ENCODE measurements at places on chromosomes 11 and 22.

DNA sequence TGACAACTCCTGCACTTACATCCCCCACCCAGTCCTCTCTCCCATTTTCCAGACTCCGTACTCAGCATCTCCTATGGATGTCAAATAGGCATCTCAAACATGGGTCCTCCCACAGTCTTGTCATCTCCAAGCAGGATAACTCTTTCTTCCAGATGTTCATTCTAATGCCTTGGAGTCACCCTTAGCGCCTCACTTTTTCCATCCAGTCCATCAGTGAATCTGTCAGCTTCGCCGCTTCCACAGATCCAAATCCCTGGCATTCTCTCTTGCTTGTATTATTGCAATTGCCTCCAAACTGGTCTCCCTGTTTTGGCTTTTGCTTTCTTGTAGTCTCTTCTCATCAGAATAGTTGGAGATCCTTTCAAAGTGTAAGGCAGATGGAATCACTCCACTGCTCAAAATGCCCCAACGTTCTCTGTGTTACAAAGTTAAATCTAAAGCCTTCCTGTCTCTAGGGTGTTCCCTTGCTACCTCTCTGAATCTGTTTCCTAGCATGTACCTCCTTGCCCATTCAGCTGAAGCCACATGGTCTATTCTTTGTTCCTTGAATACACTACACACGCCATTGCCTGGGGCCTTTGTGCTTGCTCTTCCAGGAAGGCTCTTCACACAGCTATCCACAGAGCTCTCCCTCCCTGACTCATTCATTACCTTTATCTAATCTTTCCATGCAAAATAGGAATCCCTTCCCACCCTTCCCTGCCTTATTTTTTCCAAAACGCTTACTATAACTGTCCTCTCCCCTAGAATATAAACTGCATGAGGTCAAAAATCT, 64.8 kb downstream of the UBASH3B start:
- peak; percentile 18 for DNase-seq

- no peak for DNase-seq
Observed at GRCh38 chr22:47298017-47298785, 535.8 kb downstream of the TBC1D22A start.

DNA sequence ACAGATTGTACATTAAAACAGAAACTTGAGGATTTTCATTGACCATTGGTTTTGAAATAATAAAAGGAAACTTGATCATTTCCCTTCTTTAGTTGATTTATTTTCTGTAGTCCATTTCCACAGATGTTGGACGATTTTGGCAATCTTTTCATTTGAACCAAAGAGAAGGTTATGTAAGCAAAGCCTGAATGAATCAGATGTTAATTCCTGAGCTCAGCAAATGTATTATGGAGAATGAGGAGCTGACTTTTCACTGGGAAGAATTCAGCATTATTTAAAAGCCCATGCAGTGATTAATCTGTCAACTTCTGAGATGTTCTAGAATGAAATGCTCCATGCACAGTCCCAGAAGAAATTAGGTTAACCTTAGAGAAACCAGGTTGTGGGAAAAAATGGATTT, 29.0 kb downstream of the ELMOD1 start:
- DNase-seq: no peak

DNA sequence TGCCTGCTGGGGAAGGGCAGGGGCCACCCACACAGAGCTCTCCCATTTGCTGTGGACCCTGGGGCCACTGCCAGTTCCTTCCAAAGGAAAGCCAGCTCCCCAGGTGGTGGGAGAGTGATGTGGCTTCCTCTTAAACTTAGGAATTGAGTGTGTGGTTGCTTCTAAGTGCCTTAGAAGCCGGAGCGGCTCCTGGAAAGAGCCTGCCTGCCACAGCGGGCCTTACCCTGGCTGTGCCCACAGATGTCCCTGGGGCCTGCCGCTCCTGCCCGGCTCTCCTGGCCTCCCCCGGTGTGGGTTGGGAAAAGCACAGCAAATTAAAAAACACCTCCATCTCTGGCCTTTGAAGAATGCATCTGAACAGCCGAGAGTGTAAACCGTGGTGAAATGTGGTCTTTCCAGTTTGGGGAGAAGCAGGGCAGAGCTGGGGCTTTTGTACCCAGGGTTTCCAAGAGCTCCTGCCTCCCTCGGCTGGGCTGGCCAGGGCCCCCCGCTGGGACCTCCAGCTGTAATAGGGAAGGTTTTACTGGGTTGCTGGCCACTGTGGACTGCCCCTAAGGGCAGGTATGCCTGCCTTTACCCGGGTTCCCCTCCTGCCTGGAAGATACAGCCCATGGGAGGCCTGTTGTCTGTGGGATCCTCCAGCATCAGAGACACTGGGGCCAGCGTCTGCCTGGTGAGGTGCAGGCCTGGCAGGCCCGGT, 30.2 kb downstream of the LRP5 start:
- DNase-seq: peak; percentile 72

DNA sequence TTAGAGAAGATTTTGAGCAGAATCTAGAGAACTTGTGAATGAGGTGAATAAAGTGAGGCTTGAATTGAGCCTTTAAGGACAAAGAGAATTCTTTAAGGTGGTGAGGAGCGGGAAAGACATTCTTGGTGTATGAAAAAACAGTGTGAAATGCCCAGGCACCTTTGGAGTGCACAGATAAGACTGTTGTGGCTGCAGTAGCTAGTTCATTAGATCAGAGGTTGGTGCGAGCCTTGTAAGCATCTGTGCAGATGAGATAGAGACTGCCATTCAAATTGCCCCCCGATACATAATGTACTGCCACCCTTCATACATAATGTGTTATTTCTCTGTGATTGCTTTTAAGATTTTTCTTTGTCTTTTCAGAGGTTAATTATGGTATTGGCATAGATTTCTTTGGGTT, 31.3 kb downstream of the ATXN10 start:
- DNase-seq: no peak

DNA sequence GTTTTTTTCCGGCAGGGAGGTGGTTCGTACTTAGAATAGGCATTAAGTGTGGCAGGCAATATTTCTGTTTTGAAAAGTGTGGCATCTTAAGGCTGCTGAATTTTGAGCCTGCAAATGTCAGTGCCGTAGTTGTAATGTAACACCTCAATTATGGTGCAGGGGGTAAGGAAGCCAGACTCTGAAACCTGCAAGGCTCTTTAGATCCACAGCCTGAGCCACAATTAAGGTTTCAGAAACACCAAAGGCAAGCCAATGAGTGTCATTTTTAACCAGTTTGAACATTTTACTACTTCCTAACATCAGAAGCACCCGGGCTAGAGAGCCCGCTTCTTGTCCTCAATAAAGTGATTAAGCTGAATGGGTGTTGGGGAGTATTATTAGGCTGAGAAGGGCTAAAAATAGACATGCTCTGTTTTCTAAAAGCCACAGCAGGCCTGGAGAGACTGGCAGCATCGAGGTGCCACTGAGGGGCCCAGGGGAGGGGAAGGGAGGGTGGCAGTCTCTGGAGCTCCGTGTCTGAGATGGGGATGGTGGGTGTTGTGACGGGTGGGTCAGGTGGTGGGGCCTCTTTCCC, 113.4 kb downstream of the ZBTB16 start:
- no peak for DNase-seq

DNA sequence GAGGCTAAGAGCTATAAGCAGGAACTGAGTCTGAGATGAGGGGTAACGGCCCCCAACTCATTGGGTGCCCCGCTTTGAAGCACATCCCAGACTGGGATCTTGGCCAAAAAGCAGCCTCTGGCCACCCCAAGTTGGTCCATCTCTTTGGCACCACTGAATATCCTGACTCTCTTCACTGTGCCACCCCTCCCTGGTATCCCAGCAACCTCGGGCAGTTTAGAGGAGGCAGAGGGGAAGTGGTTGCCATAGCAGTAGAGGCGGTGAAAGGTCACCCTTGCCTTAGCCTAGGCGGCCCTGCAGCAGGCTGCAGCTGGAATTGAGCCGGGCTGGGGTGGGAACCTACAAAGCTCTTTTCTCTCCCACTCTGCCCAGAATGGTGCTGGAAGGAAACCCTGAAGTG, 1.1 kb downstream of the PELI3 start:
- no peak for DNase-seq

- peak; percentile 88 for DNase-seq
Observed at GRCh38 chr11:10298342-10298741, 4.3 kb upstream of the SBF2 start.

DNA sequence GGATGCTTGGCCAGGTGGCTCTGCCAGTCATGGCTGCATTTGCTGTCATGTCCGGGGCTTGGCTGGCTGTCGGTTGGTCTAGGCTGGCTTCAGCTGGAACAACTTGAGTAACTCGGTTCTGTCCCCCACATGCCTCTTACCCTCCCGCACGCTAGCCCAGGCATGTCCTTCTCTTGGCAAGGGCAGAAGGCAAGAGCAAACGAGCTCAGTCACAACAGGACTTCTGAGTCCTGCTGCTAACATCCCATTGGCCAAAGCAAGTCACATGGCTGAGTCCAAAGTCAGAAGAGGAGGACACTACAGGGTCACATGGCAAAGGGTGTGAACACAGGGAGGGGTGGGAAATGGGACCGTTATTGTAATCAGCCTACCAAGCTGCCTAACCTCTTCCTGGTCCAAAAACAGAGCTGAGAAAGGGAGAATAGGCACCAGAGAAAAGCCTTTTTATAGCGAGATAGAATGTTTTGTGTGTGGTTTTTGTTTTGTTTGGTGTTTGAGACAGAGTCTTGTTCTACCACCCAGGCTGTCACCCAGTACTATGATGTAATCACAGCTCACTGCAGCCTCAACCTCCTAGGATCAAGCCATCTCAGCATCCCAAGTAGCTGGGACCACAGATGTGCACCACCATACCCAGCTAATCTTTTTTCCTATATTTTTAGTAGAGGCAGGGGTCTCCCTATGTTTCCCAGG, 81.9 kb downstream of the MN1 start:
- peak; percentile 68 for DNase-seq

GRCh38 chr22:26702906-26703830, 45.8 kb downstream of the MIAT start:
- peak; percentile 53 for DNase-seq

- no peak for DNase-seq
Observed at GRCh38 chr11:112902361-112903011, 58.7 kb upstream of the NCAM1 start.

DNA sequence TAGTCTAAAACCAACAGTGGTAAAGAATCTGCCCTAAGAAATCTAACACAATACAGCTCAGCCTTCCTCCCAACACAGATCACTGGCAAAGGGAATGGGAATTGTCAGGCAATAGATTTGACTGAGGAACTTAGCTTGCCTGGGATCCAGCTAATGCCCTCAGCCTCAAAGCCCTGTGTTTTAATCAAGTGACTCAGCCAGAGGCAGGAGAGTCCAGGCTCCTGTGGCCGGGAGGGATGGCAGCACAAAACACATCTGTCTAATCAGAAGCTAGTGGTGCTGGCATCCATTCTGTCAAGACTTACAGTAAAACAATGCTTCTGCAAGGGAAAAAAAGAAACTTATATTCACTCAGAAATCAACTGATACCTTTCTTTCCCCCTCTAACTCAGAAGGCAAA, 5.6 kb downstream of the SYTL2 start:
- peak; percentile 25 for DNase-seq

DNA sequence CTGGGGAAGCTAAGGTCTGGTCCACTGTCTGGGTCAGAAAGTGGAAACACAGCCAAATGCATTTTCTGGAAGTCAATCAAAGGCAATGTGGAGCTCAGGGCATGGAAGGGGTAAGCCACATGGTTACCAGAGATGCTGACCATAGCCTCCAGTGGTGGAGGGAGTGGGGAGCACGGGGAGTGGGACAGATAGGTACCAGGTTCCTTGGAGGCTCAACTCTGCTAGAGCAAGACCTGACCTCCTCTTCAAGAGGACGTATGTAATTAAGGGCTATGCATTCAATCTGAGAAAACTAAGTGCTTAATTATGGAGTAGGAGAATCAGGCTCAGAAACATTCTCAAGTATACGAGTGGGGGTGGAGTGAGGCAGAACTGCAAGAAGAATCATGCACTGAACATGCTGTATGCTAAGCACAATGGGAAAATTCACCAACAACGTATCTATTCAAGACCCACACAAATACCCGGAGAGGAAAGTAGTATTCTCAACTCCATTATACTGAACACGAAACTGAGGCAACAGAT, 65.2 kb upstream of the PHOX2A start:
- no peak for DNase-seq

GRCh38 chr22:19187716-19188563, 9.4 kb upstream of the SLC25A1 start:
- DNase-seq: no peak

DNA sequence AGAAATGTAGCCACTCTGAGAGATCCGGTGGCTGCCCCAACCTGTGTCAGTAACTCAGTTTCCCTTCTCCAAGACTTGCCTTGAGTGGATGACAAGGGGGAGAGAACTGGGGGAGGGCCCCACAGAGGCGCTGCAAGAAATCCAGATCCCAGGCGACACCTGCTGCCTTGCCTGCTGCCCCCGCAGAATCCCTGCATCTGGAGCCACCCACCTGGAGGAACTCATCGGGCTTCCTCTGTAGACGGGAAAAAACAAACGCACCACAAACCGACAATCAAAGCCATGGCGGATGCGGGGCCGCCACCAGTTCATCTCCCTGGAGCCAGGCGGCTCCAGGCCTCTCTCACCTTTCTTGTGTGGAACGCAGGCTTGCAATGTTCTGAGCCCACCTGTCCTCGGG, 40.2 kb downstream of the MACROD1 start:
- no peak for DNase-seq

DNA sequence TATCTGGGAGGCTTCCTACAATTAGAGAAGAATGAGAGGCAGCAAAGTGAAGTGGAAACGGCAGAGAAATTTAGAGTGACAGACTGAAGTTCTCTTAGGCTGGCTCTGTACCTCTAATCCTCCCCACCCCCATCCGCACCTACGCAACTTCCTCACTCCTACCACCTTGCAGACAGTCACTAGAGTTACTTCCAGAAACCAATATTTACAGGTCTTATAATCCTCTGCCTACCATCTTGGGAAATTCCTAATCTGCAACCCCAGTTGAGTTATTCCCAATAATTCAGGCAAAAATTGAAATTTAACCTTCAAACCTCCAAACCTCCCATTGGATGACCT, 71.7 kb downstream of the PAK1 start:
- no peak for DNase-seq

DNA sequence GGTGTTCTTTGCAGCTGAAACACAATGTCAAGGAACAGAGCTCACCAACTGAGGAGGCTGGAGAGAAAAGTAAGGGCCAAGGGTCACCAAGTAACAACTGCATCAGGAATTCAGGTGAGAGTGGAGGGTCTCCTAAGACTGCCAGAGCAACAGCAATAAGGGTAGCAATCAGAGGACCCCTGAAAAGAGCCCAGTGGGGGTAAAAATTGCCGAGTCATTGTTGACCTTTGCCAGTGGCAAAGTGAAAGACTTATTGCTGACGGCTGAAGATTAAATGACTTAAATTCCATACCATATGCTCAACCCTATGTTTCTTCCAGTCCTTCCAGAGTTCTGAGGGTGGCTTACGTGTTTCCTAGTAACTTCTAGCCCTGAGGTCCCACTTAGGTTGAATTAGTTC, 51.9 kb upstream of the ARHGAP42 start:
- no peak for DNase-seq

- DNase-seq: no peak
Observed at GRCh38 chr22:37448516-37449127, 21.3 kb upstream of the ELFN2 start.

GRCh38 chr11:27573024-27573423, 66.5 kb upstream of the LIN7C start:
- DNase-seq: no peak

DNA sequence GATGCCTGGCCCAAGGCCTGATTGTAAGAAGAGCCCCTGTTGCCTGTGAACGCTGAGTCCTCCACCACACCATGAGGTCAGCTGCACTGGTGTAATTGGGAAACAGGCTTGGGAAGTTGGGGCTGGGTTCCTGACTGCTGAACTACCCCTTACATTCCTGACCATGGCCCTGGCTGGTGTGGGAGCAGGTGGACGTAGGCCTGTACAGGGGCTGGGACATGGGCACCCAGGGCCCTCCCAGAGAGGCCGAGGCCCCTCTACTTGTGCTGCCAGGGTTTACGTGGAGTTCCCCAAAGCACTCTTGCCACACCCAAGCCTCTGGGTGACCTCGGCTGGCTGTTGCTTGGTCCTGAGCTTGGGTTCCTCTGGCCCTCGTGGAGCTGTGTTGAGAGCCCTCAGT, 5.4 kb downstream of the RELT start:
- no peak for DNase-seq
